GM06990 (cell line): ENCODE measurements at places on chromosomes 6 and 20.

GRCh38 chr20:13525225-13525940 lies 113.3 kb downstream of the TASP1 start:
- no peak for DNase-seq

DNA sequence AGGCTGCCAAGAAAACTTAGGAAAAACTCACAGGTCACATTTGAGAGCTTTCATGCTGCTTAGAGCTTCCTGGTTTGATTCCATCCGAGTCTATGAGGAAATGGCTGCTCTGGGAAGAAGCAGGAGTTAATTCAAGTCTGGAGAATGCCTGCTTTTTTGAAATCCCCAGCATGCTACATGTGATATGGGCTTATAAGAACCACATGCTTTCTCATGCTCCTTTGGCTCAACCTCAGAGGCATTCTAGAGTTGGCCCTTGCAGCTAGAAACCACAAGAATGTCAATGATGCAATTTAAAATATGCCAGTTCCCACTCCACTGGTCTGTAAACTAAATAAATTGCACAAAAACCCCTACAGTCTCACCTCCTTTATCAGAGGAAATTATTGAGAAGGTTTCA lies 142.9 kb upstream of the OLIG3 start:
- DNase-seq, result no peak

- DNase-seq, result no peak
Measured at GRCh38 chr20:20204256-20204655, 151.9 kb downstream of the CFAP61 start.

DNA sequence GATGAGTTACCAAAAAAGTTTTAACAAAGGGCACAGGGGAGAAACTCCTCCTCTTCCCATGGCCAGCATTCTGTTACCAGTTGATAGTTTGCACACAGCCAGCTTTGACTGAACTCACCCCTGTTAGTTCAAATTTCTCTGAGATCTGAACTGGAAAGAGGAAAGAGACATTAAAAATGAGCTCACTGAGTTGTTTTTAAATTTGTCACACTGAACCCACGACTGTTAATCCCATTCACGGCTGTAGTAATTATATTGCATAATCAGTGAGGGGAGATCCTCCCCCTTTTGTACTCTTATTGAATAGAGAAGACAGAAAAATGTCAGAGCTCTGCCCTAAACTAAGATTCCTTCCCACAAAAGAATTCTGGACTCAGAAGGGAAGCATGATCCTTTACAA lies 17.5 kb upstream of the DSP start:
- DNase-seq, result no peak

DNA sequence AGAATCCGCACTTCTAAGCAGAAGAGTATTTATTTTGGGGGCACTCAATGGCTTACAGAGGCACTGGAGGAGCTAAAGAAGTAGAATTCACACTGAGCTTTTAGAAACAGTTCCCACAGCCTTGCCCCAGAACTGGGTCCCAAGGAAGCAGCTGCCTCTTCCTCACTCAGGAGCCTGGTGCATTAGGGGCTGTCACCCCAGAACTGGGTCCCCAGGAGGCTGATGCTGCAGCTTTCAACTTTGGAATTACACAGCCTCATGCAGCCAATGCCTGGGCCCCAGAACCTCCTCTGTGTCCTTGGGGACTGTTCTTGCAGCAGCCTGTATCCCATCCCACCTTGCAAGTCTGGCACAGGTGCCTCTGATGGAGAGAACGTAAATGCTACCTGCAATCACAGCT lies 96.4 kb downstream of the DACT2 start:
- DNase-seq, result no peak

- no peak for DNase-seq
Measured at GRCh38 chr6:36702656-36703055, 5.0 kb downstream of the RAB44 start.

GRCh38 chr6:3377536-3378397 lies 79.1 kb downstream of the SLC22A23 start:
- DNase-seq, result no peak

GRCh38 chr20:44698351-44698750 lies 16.8 kb upstream of the CCN5 start:
- DNase-seq, result no peak

DNA sequence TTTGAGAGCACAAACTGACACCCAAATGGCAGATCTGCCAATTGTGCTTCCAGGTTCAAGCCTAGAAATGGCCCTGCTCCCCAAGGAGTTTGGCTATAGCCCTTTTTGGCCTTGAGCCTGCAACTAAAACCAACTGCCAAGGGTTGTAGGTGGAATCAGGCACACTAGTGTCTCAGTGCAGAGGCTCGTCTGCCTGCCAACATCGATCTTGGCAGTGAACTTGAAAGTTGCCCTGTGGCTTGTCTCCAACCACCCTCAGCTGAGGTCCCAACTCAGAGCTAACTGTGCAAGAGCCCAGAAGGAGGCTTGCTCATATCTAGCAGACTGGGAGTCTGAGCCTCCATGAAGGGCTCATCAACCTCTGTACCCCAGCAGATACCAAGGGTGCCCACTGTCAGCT lies 92.7 kb upstream of the GLP1R start:
- no peak for DNase-seq

DNA sequence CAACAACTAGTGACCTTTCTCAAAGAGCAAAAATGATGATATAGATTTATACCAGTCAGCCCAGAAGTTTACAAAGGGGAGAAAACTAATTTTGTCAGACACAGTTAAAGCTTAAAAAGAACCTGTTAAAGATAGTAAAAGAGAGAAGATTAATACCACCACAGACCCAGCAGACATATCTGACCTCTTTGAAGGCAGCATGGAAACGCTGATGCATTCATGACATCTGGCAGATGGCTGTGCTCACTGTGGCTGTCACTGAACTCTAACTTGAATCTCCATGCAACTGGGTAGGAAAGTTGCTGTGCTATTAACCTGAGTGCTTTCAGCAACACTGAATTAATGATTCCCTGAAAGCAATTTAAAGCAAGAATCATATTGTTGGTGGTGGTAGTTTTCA lies 159.8 kb upstream of the PRDM1 start:
- DNase-seq, result no peak

GRCh38 chr20:44805979-44806620 lies 4.2 kb downstream of the RIMS4 start:
- no peak for DNase-seq

- no peak for DNase-seq
Measured at GRCh38 chr6:81997090-81997926, 244.8 kb upstream of the TENT5A start.

- no peak for DNase-seq
Measured at GRCh38 chr20:38737887-38738286, 10.4 kb upstream of the ACTR5 start.

DNA sequence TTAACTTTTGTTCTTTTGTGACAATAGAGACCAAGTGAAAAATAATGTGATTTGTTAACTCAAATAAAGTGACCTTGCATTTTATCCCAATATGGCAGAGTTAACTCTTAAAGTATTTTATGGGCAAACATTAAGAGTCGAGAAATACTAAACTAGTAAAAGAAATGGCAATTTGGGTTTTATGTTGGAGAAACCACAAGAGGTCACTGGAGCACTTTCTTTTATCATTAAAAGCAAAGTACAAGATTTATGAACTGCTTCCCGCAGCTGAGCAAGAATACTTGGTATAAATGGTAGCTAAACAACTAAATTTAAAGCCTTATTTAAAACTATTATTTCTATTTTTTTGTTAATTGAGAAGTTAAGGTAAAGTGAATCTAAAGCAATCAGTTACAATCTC lies 33.5 kb upstream of the MCM9 start:
- no peak for DNase-seq

DNA sequence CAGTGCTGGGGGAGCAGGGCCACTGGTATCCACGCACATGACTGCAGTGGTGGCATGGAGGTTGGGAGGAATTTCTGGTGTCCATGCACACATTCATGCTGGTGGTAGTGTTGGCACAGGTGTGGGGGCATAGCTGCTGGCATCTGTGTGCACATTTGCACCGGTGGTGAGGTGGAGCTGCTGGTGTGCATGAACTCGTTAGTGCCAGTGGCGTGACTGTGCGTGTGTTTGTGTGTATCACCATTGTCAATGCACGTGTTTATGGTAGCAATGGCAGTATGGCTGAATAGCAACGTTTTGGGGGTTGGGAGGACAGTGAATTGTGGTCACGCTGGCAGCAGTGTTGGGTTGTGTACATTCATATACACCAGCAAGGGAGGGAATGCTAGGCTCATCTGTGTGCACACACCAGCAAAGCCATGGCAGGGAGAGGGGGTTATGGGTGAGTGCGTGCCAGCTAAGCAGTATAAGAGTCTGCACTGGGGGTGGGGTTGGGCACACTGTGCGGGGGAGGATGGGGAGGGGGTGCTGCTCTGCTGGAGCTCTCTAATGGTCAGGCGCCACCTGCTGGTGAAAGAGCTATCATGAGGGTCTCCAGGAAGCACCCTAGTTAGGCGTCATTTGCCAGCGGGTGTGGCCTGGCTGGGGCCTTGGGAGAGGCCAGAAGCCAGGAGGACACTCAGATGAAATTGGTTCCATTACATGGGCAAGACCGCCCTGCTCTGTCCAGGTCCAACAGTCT lies 626.1 kb upstream of the ID4 start:
- DNase-seq, result no peak

- DNase-seq, result no peak
Measured at GRCh38 chr6:161336479-161336878, 62.6 kb upstream of the AGPAT4 start.

DNA sequence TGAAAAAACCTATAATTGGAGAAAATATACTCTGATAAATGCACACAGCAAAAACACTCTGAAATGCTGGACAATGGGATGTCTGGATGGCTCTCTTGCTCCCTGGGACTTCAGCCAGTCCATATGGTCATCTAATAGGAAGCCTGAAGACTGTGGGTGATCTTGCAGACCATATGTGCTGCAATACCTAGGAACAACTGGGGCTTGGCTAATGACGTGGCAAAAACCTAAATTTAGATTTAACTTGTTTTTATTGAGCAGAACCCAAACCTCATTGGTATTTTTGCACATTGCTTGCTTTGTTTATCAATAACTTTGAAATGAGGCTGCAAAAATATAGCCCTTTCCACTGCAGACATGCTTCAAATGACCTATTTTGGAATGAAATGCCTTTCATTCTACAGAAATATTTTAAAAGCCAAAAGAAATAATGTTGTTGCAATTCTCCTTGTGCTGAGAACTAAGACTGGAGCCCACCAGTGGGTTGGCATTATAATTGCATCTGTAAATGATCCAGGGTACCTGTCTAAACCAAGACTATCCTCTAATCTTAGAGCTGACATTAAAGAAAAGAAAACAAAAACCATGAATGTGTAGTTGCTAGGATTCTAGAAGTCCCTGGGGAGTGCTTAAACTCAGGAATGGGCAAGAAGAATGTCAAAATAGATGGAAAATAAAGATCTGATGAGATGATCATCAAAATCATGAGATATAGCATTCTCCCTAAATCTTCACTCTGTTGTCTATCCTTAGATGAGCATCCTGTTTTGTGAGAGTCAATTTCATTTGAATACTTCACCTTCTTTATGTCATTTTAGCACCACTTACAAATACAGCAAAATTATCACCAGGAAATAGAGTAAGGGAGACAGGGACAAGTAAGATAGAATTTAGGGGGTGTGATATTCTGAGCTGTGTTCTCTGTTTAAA lies 152.1 kb upstream of the RIMS1 start:
- no peak for DNase-seq

DNA sequence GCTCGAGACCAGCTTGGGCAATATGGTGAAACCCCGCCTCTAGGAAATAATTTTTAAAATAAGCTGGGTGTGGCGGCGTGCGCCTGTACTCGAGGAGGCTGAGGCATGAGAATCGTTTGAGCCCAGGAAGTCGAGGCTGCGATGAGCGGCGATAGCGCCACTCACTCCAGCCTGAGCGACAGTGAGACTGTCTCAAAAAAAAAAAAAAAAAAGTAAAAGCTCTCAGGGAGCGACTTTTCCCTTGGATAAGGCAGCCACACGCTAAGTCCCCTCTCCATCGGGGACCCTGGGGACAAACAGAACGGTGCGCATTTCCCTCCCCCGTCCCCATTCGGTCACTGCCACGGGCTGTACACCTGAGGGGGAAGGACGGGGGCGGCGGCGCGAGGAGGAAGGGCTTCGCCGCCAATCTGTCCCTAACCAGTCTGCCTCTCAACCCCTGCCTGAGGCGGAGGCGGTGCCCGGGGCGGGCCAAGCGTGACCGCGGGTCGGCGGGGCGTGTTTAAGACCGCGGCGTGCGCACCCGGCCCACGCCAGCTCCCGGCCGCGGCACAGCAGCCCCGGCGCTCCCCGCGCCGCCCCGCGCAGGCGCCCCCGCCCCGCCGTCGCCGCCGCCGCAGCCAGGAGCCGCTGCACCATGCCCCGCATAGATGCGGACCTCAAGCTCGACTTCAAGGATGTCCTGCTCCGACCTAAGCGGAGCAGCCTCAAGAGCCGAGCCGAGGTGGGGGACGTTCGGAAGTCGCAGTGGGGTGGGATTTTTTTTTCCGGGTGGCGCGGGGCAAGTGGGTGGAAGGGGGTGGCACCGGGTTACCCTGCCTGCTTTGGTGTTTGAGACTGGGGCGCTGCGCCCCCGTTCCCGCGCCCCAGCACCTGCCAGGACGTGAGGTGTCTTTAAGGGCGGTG lies at the start of gene GMPR:
Gene GMPR, plus strand, starts transcription at position 531 of the 906 bp plus-strand sequence. Its CDS starts 107 bp downstream, at position 638.
- DNase-seq, result peak; percentile 79

DNA sequence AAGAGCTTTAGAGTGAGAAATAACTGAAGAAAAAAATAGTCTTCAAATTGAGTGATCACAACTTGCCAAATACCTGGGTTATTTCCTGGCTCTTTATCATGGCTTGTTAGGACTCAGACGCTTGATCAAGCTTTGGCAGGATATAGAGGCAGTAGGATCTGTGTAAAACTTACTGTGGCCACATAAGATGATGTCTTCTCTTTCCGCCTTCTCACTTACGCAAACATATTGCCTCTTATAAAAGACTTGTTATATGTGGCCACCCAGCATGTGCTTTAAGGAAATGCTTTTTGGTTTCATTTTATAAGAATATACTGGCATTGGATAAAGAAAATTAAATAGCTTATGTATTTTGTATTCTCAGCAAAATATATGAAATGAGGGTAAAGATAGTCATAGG lies 101.8 kb upstream of the AKIRIN2 start:
- DNase-seq, result no peak

DNA sequence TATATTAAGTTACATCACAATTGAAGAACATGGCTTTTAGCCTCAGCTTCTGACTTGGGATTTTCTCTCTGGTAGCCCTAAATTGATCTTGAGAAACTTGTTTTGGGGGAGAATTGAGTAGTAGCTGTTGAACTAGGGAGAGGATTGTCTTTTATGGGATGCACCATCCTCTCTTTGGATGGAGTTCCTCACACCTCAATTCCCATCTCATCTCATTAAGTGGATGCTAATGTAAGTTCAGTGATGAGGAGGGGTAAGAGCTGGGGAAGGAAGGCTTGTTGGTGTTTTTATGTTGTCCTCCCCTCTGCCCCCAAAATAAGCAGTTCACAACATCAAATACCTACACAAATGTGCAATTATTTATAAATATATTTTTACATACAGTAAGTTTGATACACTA lies 4.0 kb downstream of the GJA1 start:
- no peak for DNase-seq

DNA sequence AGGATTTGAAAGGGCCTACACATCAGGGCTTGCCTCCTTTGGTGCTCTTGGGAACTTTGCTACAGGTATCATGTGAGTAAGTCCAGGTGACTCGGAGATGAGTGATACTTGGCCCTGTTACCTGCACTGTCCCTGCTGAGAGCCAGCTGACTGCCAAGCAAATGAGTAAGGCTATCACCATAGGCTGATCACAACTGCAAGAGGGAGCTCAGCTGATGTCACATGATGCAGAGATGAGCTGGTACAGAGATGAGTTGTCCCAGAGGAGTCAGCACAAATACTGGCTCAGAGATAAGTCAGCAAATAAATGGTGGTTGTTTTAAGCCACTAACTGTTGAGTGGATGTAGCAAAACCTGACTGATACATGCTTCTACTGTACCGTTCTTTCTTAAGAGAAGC lies 41.4 kb downstream of the LAMP5 start:
- DNase-seq, result no peak

- no peak for DNase-seq
Measured at GRCh38 chr6:40285996-40286395, 301.2 kb downstream of the LRFN2 start.
